ENCODE measurements at places on chromosomes 2 and 18.
A peak's percentile ranks its signal among the peaks of the same experiment; 100 is the strongest.

DNA sequence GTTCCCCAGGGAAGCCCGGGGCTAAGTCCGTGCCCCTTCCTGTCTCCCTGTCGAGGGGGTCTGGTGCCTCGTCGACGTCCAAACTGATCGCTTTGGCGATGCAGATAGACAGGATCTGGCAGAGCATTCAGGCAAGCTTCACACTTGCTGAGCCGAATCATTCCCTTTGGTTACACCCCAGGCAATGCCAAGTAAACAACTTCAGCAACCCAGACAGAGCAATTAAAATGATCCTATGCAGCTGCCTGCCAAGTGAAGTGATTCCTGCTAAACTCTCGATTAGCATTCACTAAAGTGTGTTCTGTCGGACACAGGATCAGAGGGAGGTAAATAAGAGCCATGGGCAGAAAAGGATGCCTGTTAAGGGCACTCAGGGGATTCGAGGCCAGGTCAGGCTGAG is 108.2 kb upstream of the RAB12 start:
- DNase-seq = no peak

DNA sequence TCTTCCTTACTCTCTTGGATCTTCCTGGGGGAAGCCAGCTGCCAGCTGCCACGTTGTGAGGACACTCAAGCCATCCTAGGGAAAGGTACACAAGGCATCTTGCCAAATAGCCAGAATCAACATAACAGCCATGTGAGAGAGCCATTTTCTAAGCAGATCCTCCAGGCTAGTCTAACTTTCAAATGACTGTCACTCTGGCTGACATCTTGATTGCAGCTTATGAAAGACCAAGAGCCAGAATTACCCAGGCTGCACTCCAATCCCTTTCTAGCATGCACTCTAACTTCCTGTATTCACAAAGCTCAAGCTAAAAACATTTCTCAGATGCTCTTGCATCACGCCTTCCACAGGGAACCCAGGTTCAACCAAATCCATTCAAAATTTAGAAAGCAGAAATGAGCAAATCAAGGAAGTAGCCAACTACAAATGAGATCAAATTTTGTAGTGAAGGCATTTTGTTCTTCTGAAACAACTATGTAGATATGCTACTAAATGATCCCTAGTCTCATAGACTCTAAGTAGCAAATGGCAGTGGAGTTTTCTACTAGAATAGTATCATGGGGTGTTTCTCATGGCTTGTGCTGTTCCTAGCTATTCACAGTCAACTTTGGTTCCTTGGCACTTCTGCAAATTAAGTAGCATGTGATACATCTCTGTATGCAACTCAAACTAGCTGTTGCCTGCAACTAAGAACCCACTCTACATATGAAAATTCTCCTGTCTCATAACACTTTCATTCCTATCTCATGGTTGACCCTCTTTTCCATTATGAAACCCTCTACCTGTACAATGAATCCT is 281.9 kb downstream of the ZEB2 start:
- DNase-seq = no peak

- DNase-seq = no peak
These were observed 32.2 kb downstream of the ZBTB7C start for GRCh38 chr18:48376934-48377333.

GRCh38 chr2:74525717-74526648 is at the start of gene DQX1:
DQX1 (minus strand) TSS chr2:74526231; CDS start chr2:74525729, 502 bp downstream.
- peak; percentile 66 for DNase-seq

- no peak for DNase-seq
These were observed 25.2 kb upstream of the FAM117B start for GRCh38 chr2:202609381-202610145.

DNA sequence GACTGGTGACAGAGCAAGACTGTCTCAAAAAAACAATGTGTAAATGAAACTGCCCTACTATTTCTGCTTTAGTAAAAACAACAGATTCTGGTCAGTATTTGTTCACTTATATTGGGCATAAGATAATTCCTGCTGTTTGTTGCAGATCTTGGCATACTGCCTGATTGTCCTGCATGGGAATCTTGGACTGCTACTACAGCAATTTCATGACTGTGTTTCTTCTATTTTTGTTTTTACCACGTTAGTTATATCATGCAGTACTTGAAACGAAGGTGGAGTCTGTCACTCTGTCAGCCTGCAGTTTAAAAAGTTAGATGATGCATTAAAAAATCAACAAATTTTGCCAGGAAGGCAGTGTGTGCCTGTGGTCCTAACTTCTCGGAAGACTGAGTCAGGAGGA is 14.2 kb upstream of the CLASP1 start:
- no peak for DNase-seq

DNA sequence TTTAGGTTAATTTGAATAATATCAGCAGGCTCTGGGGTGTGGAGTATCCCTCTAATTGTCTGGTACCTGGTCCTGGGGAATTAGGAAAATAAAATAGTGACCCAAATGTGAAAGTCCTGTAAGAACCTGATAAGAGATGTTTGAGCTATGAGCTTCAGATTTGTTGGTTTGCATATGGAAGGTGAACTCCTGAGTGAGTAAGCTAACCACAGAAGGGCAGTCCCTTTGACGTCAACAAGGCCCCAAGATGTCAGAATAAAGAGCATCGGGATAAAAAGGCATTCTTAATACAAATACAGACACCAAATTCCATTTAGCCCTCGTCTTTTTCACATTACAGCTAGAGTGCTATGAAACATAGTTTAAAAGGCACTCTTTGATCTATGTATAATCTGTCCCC is 1366.3 kb upstream of the TMEFF2 start:
- DNase-seq = no peak

DNA sequence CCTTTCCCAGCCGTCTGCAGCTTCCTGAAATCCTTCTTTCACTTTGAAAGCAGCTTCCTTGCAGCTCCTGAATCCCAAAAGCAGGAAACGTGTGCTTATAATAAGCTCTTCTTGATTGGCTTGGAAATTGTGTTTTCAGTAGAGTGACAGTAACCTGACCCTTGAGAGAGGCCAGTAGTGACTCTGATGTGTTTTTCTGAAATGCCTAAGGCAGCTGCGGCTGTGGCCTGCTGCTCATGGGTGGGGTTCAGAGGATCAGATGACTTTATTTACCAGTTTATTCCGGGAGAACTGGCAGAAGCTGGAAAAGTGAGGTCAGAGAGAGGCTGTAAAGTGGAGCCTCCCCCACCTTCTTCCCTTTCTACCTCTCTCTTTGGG is 31.9 kb upstream of the RPIA start:
- no peak for DNase-seq

GRCh38 chr2:7449298-7449697 is 532.1 kb downstream of the RNF144A start:
- DNase-seq = no peak

- DNase-seq = no peak
These were observed 265.2 kb upstream of the SPHKAP start for GRCh38 chr2:228446734-228447133.

DNA sequence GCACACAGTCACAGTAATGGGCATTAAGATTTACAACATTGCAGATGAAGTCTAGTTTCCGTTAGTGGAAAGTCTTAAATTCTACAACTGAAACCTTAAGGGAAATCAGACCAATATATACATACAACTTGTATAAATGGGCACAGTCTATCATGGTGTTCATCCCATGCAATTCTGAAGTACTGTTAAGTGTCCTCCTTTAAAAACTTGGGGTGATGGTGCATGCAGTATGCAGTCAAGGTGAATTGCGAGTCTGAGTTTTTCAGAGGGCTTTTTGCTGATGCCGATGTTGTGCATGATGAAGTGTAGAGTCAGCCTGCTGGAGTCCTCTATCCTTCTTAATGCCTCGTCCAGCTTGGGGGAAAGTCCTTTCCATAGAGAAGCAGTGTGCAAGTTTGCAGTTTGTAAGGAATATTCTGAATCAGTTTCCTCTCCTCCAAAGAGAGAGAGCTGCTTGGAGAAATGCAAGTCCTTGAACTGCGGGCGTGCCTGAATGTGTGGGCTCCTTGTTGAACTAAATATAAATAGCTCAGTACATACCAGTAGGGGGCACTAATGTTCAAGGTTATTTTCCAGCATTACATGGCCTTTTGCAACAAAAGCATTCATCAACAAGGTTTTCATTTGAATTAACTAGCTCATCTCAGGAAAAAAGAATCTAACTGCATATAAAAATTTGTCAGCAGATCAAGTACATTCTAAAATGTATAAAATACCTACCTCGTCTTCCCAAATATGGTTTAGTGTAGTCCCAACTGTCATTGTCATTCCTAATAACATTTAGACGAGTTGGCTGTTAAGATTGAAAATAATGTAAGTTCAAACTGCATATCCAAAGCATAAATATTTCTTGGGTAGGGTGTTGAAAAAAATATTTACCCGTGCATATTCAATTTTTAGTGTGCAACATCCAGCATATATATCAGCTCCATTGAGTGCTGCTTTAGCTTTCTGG is 21.3 kb downstream of the HNRNPLL start:
- no peak for DNase-seq

- DNase-seq = no peak
These were observed 15.6 kb downstream of the CNOT9 start for GRCh38 chr2:218583983-218584850.

DNA sequence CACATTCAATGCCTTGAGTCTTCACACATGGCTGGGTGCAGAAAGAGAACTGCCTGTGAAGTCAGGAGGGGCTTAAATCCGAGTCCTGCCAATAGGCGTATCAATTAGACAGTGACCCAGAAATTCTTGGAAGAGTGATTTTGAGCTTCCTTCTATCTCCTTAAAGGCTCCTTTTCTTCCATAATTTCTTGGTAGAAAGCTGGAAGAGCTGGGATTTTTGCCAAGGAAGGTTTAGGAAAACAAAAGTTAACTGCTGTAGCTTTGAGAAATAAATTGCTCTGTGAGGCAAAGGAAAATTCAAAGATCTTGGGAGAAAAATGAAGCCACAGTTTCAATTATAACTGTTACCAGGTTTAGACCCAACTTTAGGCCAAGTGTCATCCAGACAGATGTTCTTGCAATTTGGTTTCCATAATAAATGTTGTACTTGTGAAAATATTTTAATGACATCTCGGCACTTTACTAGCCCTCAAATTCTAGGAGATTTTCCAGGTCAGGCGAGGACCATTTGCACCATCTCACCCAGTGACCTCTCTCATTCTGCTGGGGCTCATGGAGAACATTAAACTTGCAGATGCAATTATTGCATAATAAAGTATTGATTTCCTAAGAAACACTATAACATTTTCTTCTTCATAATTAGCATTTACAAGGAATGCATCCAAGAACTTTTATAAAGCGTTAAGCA is 329.7 kb upstream of the MEIS1 start:
- no peak for DNase-seq

GRCh38 chr2:143486976-143487375 is 357.8 kb downstream of the ARHGAP15 start:
- DNase-seq = no peak

GRCh38 chr2:10161206-10161931 is 38.8 kb downstream of the RRM2 start:
- no peak for DNase-seq

DNA sequence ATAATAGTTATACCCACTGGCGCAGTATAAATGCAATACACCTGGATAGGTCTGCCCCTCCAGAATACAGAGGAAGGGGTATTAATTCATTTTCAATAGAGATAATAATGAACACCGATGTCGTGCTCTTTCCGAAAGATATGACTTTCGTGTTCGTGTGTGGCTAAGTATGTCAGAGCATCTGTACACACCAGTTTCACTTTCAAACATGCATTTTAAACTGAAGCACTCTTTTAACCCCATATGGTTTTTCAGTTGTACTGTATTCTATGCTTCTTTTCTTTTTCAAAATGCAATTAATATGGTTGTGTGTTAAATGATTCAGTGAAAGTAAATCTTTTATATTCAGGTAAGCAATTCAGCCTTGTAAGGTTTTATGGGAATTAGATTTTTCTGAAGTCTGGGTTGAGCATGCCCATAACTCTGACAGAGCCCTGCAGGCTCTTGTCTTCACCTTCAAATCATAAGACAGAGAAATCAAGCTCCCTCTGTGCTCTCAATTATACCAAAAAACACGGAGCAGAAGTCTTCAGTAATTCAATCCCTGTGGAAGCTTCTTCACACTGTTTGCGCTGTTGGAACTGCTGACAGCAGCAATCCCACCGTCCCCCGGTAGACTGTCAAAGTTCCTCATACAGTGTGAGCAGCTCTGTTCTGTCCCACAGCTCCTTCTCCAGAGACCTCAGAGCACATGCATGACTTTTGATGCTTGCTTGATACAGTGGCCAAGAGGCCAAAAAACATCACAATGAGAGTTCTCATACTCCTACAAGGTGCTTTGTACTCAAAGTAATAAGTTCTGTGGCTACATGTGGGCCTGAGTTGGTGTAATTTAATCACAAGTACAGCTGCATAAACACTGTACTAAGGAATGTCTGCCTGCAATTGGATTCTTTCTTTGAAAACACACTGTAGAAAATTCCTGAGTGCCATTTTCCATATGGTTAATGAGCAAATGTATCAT is 186.8 kb downstream of the ZNF521 start:
- peak; percentile 4 for DNase-seq

GRCh38 chr2:160538559-160539355 is 45.1 kb upstream of the RBMS1 start:
- no peak for DNase-seq

GRCh38 chr2:16165518-16166326 is 225.4 kb downstream of the MYCN start:
- no peak for DNase-seq

- no peak for DNase-seq
These were observed 48.2 kb upstream of the CTAGE1 start for GRCh38 chr18:22465859-22466457.

- DNase-seq = peak; percentile 7
These were observed 19.5 kb downstream of the RBM44 start for GRCh38 chr2:237818066-237818473.

GRCh38 chr2:230814616-230815015 is 50.1 kb upstream of the ITM2C start:
- DNase-seq = peak; percentile 39

DNA sequence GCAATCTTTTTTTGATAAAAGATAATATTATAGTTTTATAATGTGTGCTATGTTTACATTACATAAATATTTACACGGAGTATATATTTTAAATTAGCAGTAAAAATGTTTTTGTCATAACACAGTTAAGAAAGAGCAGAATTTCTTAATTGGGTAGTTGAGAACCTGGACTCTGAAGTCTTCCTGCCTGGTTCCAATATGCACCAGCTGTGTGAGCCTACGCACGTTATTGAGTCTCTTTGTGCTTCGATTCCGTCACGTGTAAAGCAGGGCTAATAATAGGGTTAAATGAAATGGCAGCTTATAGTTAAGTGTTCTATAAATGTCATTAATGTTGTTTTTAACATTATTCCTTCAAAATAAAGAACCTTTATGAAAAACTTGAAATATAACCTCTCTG is 1.2 kb upstream of the CCDC88A start:
- DNase-seq = no peak

- DNase-seq = no peak
These were observed 197.2 kb upstream of the HNRNPA3 start for GRCh38 chr2:177015356-177015923.

DNA sequence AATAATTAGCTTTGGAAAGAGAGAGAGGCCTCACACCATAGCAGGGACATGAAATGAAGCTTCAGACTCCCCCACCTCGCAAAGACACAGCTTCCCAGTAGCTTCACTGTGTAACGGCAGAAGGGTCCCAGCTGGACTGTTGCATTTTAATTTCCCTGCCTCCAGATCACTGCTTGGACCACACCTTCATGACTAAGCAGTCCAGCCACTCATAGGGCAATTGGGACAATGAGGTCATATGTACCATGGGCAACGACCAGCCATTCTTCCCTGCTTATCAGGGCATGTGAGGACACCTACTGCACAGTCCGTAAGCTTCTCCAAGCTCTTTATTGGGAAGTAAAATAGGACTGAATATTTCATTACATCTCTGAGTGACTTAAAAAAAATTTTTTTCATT is 183.0 kb downstream of the MREG start:
- no peak for DNase-seq

- DNase-seq = no peak
These were observed 761 bp upstream of the IDH1 start for GRCh38 chr2:208255557-208256106.

- DNase-seq = no peak
These were observed 17.7 kb upstream of the ICOS start for GRCh38 chr2:203918839-203919238.

Measured in CD4-positive, CD25-positive, alpha-beta regulatory T cell (primary cell).